ENCODE measurements at places on chromosomes 12 and 14.
A peak's percentile ranks its signal among the peaks of the same experiment; 100 is the strongest.

DNA sequence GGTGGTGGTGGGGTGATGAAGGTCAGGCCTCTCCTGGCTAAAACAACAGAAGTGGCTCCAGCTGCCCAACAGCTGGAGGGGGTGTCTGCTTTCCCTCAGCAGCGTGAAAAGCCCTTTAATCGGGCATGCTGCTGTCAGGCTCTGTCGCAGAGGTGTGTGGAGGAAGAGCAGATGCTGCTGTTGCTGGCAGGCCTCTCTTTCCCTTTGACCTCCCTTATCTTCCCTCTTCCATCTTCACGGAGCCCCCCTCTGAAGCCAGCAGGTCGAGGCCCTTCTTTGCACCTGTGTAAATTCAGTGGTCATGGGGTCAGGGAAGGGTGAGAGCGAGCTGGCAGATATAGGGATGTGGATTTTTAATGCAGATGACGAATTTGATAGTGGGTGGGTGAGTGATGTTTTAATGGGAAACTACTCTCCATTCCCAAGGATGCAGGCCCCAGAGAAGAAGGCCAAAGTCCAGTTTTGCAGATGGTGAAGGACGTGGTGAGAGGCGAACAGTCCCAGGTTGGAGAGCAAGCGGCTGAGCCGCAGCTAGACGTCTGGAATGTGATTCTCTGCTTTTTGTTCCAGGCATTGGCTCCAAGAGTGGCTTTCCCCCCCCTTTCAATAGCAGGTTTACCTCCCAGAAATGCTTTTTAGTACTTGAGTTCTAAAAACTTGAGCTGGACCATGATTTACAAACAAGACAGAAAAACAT lies 64.0 kb downstream of the SMOC1 start:
- DNase-seq = no peak

GRCh38 chr14:59028476-59029202 lies 159.8 kb upstream of the DAAM1 start:
- no peak for DNase-seq

- DNase-seq = no peak
Observed at GRCh38 chr14:24283796-24284460, 12.5 kb upstream of the RABGGTA start.

DNA sequence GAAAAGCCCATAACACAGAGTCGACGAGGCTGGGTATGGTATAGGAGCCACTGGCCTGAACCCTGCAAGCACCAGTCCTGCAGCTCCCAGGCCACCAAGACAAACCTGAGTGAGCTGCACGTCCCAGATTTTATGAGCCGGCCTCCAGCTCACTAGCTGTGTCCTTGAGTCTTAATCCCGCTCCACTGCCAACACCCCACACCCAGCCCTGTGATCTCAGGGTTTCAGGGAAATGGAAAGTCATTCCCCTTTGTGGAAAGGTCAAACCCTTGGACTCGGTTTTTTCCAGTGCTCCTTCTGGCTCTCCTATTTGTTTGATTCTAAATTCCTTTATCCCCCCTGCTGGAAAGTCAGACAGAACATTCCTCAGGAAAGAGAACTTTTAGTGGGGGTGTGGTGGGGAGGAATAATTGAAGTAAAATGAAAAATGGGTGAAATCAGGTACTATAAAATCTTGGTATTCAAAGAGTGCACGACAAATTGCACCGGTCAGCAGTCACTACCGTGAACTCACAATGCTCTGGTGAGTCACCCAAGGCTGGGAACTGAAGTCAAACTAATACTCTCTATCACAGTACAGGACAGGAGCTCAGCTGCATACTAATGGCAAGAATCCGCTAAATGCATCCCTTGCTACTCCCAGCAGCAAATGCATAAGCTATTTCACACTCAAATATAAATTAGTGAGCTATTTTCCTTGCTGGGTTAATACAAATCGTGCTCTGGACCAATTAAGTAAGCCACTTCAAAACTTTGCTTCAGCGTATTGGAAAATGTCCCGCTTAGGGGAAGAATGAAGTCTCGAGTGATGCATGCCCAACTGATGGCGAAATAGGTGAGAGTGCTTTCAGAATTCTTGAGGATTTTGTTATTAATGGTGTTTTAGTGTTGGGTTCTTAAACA lies 9.0 kb downstream of the PITPNM2 start:
- no peak for DNase-seq

- no peak for DNase-seq
Observed at GRCh38 chr12:92208613-92209121, 63.0 kb upstream of the BTG1 start.

- DNase-seq = no peak
Observed at GRCh38 chr14:44895716-44896115, 66.0 kb downstream of the KLHL28 start.

- DNase-seq = no peak
Observed at GRCh38 chr12:121209221-121209620, 708 bp upstream of the P2RX4 start.

DNA sequence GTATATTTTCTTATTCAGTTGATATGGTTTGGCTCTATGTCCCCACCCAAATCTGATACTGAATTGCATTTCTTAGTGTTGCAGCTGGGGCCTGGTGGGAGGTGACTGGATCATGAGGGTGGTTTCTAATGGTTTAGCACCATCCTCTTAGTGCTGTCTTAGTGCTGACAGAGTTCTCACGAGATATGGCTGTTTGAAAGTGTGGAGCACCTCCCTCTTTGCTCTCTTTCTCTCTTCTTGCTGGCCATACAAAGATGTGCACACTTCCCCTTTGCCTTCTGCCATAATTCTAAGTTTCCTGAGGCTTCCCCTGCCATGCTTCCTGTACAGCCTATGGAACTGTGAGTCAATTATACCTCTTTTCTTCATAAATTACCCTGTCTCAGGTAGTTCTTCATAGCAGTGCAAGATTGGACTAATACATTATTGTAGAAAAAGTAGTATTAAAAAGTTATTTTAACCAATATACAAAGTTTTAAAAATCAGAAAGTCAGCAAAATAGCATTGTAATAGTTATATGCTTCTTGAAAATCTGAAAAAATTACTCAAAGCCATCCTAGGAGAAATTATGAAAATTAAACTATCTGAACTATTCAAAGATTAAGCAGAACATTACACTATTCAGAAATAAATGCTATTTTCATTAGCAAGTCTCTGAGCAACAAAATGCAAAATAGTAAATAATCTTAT lies 84.1 kb downstream of the PPP1R12A start:
- no peak for DNase-seq

DNA sequence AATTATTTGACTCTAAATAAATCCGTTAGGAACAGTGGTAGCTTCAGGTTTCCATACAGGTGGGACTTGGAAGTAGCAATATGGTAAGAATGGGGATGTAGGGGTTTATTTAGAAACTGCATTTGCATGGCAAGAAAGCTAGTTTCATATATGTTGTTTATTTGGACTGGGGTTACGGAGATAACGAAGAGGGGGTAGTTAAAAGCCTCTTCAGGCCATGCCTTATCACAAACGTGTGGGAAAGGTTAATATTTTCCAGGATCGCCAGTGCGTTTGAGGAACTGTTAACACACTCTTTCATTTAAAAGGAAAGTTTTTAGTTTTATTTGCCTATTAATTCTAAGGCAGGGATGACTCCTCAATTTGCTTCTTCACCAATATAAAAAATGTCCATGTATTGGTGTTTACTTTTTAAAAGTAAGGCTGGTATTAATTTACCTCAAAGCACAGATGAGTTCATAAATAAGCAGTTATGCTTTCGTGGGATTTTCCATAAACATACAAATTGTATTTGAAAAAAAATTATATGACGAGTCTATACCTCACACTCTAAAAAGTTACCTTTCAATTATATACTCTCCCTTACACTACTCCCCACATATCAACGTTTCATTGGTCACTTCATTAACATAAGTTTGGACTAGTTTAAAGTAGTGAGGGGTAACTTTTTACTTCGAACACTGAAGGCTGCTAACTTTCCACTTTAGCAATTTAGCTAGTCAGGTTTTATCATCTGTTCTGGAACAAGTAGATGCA lies 814 bp downstream of the RAB2B start:
- no peak for DNase-seq

DNA sequence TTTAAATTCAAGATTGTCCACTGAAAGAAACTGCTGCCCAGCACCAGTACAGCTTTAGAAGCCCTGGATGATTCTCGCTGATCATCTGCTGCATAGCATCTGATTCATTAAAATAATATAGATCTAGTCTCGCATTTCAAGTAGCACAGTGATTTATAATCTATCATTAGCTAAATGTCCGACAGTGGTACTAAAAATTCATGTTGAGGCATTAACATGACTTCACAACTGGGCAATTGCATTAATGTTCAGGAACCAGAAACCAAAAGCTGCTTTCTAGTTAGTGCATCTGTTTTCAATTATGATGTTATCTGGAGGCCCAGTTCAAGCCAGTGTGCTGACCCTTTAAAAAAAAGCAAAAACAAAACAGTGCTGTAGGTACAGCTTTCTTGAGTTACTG lies 1987.2 kb upstream of the SEL1L start:
- no peak for DNase-seq

- peak; percentile 50 for DNase-seq
Observed at GRCh38 chr14:73771848-73772638, 57.9 kb upstream of the PNMA1 start.

DNA sequence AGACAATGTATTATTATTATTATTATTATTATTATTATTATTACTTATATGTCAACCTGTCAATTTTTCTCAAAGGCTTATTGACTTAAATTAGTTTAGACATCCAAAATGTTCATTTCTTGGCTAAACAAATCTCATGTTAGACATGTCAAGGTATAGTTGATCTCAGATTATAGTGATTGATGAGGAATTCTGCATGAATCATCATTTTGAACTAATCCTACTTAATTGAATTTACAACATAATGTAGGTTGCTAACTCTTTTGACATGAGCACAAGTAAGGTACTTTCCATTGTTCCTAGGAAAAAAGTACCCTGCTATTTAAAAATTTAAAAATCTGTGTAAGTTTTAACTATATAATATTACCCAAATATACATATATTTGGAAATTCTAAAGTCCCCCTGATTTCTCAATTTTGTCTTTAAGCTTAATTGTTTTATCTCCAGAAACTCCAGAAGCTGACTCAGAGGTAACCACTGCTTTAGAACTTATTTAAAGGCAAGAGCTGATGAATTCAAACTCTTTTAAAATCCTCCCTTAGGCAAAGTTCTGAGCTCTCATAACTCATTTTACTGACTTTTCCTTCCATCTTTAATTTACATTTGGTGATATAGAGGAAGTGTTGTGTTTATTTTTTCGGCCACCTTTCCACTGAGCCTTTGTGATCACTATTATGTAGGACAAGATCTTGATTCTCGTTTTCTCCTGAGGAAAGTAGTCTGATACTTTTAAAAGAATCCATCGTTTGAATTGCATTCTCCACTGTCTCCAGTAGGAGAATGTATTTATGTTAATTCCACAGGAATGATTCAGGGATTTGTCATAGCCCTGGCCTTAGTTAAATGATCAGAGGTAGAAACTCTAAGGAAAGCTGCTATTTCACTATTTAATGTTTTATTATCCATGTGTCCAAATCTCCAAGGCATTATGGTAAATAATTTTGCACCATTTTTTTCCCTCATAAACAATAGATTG lies 1304.5 kb downstream of the AACS start:
- DNase-seq = no peak

Data from stimulated activated CD4-positive, alpha-beta T cell treated with anti-CD3 and anti-CD28 coated beads, TNF-alpha, amount 100 ng/mL, for 4 hours (primary cell).